Islet precursor cell (in vitro differentiated cells): ENCODE measurements at places on chromosomes 7 and 10.

- no peak for DNase-seq
These were observed 186.8 kb downstream of the HGF start for GRCh38 chr7:81583090-81583489.

DNA sequence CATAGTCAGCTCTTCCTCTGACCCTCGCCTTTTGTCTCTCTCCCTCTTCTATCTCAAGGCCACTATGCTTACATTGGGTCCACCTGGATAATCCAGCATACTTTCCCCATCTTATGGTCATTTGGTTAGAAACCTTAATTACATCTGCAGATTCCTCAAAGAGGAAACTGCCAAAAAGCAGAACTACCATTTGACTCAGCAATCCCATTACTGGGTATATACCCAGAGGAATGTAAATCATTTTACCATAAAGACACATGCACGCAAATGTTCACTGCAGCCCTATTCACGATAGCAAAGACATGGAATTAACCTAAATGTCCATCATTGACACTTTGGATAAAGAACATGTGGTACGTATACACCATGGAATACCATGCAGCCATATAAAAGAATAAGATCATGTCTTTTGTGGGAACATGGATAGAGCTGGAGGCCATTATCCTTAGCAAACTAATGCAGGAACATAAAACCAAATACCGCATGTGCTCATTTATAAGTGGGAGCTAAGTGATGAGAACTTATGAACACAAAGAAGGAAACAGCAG lies 114.8 kb upstream of the NPY start:
- DNase-seq: no peak

- DNase-seq: no peak
These were observed 19.2 kb downstream of the CFAP70 start for GRCh38 chr10:73339436-73339835.

DNA sequence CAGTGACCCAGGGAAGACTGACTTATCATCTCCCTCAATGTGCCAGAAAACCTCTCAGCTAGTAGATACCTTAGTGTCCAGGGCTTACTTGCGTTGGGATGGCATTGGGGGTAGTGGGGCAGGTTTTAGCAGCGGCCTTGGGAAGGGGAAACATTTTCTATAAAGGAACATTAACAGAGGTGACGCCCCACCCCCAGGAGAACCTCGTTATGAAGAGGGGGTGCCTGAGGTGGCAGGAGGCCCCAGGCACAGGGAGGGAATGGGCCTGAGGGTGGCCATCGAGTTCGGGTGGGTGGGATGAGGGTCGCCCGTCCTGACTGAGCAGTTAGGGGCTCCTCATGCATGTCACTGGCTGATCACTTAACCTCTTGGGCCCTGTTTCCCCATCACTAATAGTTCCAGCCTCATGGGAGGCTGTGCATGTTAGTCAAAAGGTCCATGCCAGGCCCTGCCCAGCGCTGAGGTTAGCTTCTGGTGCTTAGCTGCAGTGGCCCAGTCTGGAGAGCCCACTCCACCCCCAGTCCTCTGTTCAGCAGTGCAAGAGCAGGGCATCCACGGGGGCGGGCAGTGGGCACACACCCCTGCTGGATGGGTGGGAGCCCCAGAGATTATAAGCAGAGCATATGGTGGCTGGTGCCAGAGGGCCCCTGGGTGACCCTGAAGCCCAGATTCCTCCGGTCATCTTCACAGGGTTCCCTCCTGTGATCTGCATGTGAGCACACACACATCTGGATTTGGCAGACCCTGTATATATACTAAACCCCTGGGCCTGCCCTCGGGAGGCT lies 27.0 kb downstream of the UNC5B start:
- no peak for DNase-seq
